ENCODE measurements at places on chromosomes 5 and 9.

- no peak for DNase-seq
These were observed 126.6 kb upstream of the TMEM161B start for GRCh38 chr5:88395264-88395663.

- DNase-seq = no peak
These were observed 548.5 kb downstream of the DTWD2 start for GRCh38 chr5:118439831-118440230.

DNA sequence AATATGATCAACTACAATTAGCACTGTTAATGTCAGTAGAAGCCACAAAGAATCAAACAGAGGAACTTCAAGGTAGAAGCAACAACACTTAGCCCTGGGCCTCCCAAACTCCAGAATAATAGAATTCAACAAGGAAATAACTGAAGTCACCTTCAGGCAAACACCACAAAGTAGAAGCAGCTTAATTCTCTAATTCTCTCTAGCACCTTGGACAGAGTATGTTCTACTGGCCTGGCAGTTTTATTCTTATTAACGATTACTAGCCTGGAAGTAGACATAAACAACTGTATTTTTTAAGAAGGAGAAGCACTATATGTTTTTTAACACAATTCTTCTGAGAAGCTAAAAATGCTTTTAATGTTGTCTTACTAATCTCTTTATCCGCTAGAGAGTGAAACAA is 911.9 kb downstream of the DTWD2 start:
- no peak for DNase-seq

- DNase-seq = no peak
These were observed 56.4 kb upstream of the OR2K2 start for GRCh38 chr9:111386386-111386785.

DNA sequence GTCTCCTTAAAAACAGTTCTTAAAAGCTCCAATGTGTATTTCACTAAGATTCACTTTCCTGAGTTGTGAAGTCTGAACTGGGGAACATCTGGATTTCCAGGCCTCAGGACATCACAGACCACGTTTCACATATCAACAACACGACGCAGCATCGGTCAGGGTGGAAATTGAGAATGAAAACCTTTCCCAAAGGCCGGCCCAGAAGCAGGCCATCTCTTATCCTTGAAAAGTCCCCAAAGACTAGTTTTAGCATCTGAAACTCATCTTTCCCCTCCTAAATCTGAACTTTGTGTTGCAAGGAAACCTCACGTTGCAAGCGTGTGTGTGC is 96.4 kb upstream of the COL5A1 start:
- DNase-seq = no peak

GRCh38 chr9:133375116-133375723 is 640 bp downstream of the SURF4 start:
- DNase-seq = no peak

DNA sequence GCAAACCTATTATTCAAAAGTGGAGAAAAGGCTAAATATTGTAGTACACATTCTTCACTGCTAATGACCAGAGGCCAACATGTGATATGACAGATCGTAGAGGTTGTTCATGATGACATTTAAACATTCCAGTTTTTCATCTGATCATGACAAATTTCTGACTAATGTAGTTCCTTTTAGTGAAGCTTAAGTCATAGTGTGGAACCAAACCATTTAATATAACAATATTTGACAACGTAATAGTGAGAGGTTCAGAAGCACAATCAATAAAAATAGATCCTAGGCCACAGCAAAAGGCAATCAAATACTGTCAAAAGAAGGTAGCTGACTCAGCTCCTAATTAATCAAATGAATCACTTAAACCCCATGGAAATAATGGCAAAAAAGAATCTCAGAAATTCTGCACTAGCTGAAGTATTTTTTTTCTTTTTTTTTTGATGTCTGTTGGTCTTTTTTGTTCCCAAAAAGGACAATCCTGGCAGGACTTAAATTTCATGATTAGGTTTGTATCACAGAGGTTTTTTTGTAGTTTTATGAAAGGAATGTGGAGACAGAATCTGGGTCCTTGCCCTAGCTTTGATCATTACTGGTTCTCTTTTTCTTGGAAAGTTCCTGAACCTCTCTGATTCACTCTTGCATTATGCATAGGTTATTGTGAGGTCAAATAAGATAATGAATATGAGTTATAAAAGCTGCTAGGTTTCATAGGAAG is 795.0 kb downstream of the DTWD2 start:
- DNase-seq = no peak

Data from effector memory CD8-positive, alpha-beta T cell (primary cell).